ENCODE measurements at places on chromosomes 13 and 19.

DNA sequence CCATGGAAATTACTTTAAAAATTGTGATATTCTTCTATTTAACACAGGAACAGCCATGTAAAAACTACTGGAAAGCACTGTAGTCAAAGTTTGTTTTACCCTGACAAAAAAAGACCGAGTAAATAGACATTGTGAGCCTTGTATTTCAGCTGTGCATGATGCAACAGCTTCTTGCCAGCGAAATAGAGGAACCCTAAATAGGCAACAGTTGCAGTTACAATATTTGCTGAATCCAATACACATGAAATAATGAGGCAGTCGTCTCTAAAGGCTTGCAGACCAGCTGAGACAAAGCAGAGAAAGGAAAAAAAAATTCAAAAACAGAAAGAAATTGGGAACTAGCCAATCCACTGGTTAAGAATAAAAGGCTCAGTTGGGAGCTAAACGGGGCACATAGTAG is 1001.1 kb downstream of the OLFM4 start:
- no peak for DNase-seq

GRCh38 chr19:49718511-49718910 is 27.6 kb downstream of the CPT1C start:
- no peak for DNase-seq

DNA sequence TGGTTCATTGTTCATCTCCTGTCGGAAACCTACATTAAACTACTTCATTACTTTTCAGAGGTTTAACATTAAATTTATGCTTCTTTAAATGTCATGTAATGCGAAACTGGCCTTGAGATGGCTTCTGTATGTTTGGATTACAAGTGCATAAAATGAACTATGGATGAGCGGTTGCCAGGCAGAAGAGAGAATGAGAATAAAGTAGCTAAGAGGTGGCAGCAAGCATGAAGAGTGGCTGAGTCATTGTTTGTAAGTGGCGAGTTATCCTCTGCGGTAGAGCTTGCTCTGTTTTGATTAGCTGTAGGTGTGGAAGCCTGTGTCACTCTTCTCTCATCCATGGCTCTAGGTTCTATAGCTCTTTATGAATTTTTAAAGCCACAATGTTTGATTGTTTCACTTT is 1139.6 kb upstream of the PCDH9 start:
- DNase-seq, result no peak

- DNase-seq, result no peak
Observed at GRCh38 chr19:18423258-18424020, 4.2 kb downstream of the SSBP4 start.

GRCh38 chr13:43831088-43831487 is 44.3 kb upstream of the ENOX1 start:
- no peak for DNase-seq

DNA sequence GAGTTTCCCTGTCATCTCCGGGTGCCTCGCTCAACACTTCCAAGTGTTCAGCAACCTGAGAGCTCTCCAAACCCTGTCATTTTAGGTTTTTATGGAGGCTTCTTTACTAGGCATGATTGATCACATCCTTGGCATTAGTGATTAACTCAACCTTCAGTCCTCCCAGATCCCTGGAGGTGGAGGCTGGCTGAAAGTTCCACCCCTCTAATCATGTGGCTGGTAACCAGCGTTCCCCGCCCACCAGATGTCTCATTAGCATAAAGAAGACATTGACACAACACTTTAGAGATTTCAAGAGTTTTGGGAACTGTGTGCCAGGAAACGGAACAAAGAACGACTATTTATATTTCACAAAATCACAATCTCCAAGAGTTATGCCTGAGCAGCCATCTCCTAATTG is 71.1 kb upstream of the RGCC start:
- no peak for DNase-seq

DNA sequence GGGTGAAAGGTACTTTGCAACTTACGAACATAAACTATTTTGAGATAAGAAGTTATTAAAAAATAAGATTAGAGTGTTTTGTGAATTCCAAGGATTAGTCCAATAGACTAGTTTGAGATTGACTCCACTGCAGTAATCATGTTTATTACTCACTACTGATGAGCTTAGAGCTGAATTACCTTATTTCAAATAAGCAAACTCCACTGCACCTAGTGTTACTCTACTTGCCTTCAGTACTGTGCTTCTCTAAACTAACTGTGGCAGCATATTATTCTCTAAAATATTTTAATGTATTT is 111.7 kb downstream of the MIPEP start:
- DNase-seq, result no peak

GRCh38 chr19:55082020-55082851 is 6.6 kb downstream of the EPS8L1 start:
- no peak for DNase-seq

- no peak for DNase-seq
Observed at GRCh38 chr13:43879755-43880181, at the start of gene LACC1. Gene LACC1 (plus strand): TSS chr13:43879904. CDS start chr13:43880986, 1,082 bp downstream.

DNA sequence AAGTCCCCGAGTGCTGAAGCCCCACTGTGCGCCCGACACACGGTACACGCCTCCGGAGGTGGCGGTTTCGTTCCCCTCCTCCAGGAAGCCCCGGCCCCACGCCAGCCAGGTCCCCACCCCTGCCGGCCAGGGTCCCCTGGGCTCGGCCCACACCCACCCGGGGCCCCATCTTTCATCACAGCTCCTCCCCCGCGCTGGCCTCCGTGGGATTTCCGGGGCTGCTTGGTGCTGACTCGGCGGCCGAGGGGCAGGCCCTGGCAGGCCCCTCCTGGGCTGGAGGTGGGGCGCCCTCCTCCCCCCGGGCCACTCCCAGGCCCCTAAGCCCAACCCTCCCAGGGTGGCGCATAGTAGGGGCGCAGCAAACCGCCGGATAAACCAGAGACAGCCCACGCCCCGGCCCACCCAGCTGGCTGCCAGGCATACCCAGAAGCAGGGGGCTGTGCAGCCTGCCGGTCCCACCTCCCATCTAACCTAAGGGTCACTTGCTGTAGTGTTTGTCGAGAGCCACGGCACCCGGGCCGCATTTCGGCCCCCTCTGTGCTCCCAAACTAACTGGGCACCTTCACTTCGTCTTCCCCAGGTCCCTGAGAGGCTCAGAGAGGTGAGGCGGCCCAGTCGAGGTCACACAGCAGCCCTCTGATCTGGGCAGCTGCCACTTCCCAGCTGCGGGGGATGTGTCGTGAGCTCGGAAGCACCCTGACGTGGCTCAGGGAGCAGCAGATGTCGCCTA is 6.6 kb downstream of the ZBTB7A start:
- DNase-seq, result no peak

- no peak for DNase-seq
Observed at GRCh38 chr19:46691104-46691503, 25.8 kb downstream of the PRKD2 start.

All from NCI-H2171 (cell line).